ENCODE measurements at places on chromosomes 16 and 17.

DNA sequence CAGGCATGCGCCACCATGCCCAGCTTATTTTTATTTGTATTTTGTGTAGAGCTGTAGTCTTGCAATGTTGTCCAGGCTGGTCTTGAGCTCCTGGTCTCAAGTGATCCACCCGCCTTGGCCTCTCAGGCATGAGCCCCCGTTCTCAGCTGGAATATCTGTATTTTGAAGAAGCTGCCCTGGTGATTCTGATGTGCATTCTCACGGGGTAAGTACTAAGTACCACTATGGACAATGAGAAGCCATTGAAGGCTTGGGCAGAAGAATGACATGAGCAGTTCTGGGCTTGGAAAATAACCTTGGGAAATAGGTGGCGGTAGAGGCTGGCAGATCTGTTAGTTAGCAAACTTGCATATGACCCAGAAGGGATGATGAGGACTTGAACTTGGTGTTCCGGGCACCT is 15.6 kb upstream of the NKD1 start:
- no peak for DNase-seq

DNA sequence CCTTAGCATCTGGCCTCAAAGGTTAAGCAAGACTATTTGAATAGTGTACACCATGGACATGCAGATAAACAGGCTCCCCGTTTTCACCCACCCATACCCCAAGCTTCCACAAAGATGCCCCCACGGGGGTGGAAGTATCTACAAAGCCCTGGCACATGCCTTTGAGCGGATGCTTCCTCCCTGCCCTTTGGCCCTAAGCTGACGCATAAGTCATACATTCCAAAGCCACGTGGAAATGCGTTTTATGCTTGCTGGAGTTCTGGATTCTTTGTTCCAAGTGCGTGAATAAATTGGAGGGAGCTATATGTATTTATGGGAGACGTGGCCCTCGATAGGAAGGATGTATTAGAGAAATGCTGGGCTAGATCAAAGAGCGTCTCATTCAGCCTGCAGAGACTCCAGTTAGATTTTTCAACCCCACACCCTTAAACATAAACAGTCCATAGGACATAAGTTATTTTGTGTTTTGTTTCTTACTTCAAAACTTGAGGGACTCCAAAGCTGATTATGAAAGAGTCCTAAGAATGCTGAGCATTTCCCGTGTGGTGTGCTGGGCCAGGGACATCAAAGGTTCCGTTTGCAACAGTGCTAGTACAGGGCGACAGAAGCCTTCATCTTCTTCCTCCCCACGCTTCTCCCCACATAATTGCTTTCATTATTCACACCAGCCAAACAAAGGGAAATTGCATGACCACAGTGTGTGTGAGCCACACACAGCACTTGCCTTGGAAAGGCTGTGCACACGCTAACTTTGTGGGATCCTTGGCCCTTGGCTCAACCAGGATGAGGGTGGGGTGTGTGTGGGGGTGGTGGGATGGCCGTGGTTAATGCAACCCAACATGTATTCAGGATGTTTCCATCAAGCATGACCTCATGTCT is 73.6 kb downstream of the WIPI1 start:
- no peak for DNase-seq

- no peak for DNase-seq
Observed at GRCh38 chr16:19599968-19600716, 44.6 kb downstream of the VPS35L start.

DNA sequence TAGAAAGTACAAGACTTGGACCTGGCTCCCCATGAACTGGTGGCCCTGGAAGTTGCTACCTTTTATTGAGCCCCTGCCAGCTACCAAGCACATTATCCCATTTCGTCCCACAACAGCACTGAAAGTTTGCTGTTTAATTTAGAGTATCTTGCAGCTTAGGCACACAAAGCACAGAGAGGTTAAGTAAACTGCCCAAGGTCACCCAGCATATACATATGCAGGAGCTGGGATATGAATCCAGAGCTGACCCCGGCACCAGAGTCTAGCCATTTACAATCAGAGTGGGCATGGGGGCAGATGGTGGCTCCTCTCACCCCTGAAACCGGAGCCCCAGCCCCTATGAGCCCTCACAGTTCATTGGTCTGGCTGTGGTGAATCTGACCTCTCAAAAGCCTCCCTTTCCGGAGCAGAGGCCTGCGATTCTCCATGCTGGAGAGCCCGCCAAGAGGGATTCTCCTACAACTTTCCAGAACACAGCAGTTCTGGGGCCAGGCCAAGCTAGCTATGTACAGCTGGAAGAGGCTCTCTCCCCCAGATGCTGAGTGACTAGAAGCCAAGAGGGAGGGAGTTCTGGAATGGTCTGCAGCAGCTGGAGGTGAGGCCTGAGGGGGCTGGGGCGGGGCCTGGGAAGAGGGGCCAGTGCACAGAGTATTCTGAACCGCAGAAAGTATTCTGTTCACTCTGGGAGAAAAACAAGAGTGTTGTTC is 58.3 kb downstream of the SREBF1 start:
- DNase-seq: no peak

GRCh38 chr17:36731811-36732210 is 130.4 kb downstream of the MRM1 start:
- no peak for DNase-seq

DNA sequence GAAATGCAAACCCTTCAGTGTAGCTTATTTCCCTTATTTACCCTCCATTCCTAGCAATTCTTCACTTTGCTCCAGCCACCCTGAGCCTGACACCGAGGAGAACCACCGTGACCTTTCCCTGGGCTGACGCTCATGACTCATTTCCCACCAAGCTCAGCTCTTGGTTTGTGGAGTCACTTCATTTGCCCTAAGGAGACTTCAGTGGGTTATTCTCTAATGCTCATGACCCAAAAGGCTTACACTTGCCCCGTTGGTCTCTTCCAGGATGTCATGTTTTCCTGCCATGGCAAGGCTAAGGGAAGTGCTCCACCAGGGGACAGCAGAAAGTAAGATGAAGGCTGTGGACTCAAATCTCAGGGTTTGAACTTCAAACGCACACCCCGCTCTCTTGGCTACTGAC is 161.0 kb downstream of the CBLN1 start:
- no peak for DNase-seq

DNA sequence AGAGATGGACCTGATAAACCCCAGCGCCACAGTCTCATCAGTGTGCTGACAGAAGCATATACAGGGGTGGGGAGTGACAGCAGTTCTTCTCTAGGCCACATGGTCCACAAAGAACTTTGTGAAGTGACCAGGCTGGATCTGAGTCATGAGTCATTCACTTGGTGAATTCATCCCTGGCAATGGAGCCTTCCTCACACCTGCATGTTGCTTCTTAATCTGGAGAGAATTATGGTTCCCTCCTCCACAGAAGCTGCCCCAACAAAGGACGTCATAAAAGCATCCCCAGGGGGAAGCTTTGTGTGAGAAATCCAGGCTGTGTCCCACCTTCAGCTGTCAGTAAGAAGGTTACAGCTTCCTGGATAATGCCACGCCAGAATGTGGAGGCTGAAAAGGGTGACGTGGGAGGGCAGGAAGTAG is 215.6 kb upstream of the MAF start:
- DNase-seq: no peak

- DNase-seq: no peak
Observed at GRCh38 chr16:9357829-9358228, 266.4 kb downstream of the HAPSTR1 start.

GRCh38 chr16:87483481-87483880 is 9.3 kb downstream of the ZCCHC14 start:
- DNase-seq: no peak

DNA sequence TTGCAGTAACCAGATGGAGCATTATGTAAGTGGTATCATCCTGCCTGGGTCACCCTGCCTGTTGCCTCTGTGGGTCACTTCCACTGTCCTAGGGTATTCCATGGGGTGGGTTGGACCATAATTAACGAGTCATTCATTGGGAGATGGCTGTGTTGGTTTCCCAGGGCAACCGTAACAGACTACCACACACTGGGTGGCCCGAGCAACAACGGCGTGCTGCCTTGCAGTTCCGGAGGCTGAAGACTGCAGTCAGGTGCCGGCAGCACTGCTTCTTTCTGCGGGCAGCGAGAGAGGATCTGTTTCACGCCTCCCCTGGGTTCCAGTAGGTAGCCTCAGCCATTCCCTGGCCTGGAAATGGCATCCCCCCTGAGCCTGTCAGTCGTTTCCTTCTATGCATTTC is 28.9 kb upstream of the CMIP start:
- DNase-seq: no peak

DNA sequence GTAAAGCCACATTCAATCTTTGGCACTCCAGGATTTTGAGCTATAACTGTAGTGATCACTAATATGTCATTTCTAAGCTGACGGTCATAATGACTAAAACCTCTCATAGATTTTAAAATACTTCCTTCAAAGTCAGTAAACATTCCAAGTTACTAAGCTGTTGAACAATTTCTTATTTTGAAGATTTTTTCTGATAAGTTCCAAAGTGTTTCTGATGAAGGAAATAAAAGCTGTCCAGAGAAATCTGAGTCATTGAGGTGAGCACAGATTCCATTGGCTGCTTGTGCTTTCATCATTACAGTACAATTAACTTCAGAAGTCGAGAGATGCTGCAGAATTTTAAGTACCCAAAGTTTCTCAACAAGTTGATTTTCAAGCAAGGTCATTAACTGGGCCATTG is 23.9 kb downstream of the NLRC5 start:
- DNase-seq: no peak

DNA sequence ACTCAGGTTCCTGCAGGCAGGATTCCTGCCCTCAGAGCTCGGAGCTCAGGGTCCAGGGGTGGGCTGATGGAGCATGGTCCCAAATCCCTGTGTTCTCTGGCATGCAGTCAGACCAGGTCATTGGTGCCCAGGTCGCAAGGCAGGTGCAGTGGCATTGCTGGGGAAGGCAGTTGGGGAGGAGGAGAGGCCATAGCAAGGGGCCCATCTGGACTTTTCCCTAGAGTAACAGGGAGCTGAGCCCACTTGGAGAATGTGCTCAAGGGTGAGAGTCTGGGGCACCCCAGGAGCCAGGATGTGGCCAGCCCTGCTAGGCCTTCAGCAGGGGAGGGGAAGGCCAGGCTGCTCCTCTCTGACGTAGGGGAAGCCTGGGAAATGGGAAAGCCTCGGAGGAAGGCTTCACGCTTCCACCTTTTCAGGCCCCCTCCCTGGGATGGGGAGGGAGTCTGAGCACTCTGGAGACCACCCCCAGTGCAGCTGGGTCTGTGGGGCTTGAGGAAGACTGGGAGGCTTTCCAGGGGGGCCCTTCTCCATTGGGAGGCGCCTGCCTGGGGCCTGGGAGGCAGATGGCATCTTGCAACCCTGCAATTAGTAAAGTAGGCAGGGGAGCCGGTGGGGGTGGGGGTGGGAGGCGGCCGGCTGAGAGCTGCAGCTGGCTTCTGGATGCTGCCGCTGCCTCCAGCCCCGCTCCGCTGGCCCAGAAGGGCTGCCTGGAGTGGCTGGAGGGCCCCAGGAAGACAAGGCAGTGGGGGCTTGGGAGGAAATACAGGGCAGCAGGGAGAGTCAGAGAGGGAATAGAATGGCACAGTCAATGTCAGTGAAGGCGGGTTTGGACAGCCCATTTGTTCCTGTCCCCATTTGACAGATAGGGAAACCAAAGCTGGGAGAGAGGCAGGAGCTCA is 21.1 kb upstream of the DOK4 start:
- no peak for DNase-seq

- DNase-seq: no peak
Observed at GRCh38 chr16:4634768-4635167, 10.1 kb downstream of the MGRN1 start.
